ENCODE measurements at places on chromosomes 6 and 20.

DNA sequence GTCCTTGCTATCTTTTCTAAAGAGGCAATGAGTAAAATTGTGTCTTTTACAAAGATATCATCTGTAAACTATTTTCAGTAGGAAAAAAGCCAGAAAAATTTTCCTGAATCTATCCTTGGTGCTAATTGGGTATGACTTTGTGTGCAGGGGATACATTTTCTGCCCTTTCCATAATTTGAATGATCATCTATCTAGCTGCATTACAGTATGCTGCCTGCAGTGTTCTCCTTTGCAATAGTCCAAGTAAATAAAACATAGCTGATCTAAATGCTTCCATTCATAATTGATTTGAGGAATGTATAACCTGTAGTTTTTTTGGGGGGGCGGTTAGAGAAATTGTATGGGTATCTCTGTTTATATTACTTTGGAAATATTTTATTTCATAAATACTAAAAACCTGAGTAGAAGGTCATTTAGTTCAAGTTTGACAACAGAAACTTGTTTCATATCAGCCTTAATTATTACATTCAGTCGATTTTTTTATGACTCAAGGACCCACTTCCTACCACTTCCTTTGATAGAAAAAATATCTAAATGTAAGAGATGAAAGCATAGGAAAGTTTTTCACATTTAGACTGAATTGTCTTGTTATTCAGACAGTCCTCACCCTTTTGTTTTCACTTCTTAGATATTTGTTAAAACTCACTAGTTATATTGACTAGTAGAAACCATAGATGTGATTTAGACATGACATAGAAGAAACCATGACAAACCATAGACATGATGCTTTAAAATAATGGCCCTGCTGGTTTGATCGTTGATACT is 75.3 kb downstream of the AIG1 start:
- no peak for DNase-seq

GRCh38 chr20:23266530-23267398 is 83.8 kb upstream of the NXT1 start:
- no peak for DNase-seq

GRCh38 chr20:32249030-32249738 is 28.3 kb upstream of the KIF3B start:
- peak; percentile 7 for DNase-seq

DNA sequence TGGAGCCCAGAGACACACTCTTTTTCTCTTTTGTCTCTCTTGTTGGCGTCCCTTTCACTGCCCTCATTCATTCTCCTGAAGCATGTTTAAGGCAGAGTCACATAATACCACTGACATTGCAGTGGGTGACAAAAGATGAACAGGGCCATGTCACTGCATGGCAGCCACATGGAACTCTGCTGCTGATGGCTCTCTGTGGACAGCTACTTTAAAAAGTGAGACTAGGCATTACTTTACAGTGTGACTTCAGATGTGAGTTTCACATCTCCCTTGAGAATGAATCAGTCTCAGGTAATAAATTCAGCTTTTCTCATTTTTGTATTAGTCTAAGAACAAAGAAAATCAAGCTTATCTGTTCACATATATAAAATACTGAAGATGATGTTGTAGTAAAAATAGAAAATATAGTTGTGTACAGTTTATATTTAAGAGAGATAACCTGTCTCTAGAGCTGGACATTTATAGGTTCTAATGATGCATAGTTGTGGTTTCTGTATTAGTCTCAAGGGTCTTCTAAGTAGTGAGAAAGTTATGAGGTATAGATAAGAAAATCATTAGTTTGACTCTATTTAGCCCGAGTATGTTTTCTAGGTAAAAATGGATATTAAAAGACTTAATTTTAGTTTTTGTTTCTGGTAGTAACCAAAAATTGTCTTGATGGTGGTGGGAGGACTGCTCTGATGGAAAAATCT is 6.1 kb downstream of the MRS2 start:
- no peak for DNase-seq

DNA sequence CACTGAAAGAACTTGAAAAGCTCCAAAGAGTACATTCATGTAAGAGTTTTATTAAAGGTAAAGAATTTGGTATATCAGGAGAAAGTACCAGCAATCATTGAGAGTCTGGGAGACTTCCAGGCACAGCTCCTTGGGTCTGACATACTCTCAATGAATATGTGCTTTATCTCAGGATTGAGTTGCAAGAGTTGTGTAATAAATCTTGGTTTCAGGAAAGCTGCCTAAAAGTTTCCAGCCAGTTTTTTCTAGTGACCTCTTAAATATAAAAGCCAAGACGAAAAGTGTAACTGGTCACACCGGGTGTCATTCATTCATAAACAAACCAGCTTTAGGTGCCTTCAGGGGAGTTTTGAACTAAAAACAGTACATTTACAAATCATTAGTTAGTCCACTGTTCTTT is 21.6 kb upstream of the GJA1 start:
- DNase-seq = no peak

- no peak for DNase-seq
Observed at GRCh38 chr20:20009784-20010253, 7.3 kb upstream of the NAA20 start.

- DNase-seq = no peak
Observed at GRCh38 chr6:114096561-114097172, 125.7 kb upstream of the HDAC2 start.

GRCh38 chr20:39338469-39339376 is 376.6 kb downstream of the DHX35 start:
- no peak for DNase-seq

- no peak for DNase-seq
Observed at GRCh38 chr6:119620846-119621555, 271.4 kb upstream of the MAN1A1 start.

- no peak for DNase-seq
Observed at GRCh38 chr6:20837189-20837588, 302.9 kb downstream of the CDKAL1 start.

DNA sequence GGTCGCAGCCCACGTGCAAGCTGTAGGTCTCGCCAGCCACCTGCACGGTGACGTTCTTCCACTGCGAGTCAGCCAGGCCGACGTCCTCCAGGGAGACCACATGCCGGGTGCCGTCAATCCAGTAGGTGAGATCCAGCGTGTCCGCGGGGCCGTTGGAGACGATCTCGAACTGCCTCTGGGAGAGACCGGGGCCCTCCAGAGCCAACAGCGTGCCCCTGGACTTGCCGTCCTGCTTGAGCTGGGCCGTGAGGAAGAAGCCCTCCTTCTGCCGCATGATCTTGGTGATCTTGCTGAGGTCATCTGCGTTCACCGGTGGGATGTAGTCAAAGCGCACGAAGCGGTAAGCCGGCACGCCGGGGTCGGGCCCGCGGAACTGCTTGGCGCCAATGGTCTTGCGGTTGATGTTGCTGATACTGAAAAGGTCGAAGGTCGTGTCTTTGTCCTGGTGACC is 5.1 kb downstream of the THBS2 start:
- no peak for DNase-seq

DNA sequence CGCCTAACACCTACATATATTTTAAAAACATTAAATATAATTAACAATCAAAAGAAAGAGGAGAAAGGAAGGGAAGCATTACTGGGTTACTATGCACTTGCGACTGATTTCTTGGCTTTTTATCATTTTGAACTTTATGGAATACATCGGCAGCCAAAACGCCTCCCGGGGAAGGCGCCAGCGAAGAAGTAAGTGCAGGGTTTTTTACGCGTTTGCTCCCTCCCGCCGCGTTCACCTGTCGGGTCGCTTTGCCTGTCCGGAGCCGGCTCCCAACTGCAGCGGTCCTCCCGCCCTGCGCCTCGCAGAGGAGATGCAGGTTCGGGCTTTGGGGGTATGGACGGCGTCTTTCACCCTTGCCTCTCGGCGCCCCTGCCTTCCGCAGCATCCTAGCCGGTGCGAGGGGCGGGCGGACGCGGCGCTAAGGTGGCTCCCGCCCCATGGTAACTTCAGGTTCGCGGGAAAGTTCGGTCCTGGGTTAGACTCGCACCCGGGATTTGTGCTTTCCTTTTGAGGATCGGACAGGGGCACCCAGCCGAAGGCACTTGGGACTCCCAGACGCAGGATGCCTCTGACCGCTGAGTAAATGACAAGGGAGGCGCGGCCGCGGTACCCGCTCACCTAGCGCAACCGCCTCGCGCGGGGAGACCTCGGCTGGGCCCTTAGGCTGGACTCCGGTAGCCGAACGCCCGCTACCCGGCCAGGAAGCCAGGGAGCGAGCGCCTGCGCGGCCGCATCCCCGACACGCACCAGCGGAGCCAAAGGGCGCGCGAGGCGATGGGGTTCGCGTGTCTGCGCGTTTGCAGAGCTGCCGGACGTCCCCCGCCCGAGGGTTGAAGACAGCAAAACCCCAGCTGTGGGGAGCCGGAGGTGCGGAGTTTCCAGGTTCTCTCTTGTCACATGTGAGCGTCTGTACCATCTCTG is 891 bp downstream of the RSPO3 start:
- DNase-seq = no peak

GRCh38 chr6:45430590-45431202 is 53.0 kb upstream of the SUPT3H start:
- DNase-seq = no peak

GRCh38 chr6:16967470-16967817 is 134.4 kb upstream of the STMND1 start:
- no peak for DNase-seq

DNA sequence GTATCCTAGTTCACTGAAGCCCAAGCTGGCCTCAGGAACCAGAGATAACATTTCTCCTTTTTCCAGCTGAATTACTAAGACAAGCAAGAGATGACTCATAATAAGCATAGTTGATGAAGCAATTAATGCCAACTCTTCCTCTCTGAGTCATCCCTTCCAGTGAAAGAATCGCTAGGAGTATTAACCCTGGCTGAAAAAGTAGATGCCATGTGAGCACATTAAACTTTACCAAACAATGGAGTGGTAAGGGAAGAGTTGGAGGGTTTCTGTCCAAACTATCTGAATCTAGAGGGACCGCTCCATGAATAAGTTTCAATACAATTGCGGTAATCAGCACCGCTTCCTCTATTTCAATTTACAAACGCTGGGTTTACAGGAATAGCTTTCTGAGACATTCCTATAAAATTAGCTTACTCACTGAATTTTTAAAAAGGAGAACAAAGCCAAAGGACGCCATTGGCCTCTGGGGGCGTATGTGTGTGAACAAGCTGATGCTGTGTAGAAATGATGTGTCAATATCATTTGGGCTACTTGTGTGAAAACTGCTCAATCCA is 48.3 kb downstream of the ATXN1 start:
- no peak for DNase-seq

- DNase-seq = no peak
Observed at GRCh38 chr6:166778046-166778445, 151.0 kb upstream of the RPS6KA2 start.

DNA sequence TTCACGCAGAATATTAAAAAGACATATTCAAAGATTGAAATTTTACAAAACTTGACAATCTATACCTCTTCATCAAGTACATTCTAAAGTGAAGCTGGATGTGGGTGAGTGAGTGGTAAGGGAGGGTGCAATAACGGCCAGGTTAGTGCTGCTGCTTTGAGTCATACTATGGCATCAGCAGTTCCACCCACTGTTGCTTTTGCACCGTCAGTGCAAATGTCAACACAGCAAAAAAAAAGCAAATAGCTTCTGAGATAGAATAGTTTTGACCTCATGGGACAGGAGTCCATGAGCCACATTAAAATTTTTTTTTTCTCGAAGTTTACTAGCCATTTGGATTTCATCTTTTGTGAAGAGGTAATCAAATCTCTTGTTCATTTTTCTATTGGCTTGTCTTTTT is 31.8 kb downstream of the PSMF1 start:
- DNase-seq = no peak

DNA sequence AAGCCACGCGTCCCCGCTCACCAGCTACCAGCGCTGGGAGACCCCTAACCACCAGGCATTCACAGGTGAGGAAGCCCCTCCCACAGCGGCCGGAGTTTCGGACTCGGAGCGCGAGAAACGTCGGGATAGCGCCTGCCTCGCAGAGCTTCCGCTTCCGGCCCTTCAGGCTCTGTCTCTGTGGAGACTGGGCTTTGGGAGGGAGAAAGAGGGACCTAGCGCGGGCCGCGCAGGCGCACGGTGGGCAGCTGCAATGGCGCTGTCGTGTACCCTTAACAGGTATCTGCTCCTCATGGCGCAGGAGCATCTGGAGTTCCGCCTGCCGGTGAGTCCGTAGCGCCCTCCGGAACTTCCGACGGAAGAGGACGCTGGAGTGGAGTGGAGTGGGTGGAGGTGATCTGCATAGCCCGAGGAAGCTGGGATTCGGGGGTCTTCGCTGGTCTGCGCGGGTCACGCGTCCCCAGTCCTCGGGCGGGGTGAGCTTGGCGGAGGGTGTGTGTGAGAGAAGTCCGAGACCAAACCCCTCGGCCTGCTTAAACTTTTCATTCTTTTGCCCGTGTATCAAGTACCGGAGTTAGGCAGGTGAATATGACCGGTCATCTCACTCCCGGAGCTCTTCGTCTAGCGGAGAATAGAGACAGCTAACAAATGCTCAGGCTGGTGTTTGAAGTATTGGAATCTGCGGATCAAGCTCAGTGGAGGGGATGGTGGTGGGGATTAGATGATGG is at the start of gene TRMT11:
TSS of gene TRMT11 (plus strand) at position 240 of the 725 bp plus-strand sequence. CDS start at position 251, 11 bp downstream.
- DNase-seq = peak; percentile 75

GRCh38 chr6:22145376-22145775 is 151.5 kb downstream of the PRL start:
- no peak for DNase-seq

- DNase-seq = no peak
Observed at GRCh38 chr6:166815629-166816028, 140.7 kb downstream of the RNASET2 start.

DNA sequence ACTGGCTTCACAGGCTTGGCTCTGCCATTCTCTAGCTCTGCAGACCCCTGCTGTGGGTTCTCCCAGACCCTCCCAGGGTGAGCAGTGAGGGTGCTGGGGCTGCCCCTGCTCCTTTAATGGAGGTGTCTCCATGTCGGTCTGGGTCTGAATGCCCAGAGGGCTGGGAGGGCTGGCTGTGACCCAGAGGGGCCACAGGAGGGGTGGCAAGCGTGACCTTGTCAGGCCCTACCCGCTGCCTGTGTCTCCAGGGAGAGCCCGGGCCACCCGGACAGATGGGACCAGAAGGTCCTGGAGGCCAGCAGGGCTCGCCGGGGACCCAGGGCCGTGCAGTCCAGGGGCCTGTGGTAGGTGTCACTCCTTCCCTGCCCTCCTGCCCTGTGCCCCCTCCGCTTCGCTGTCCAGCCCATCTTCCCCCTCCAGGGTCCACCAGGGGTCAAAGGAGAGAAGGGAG is 32.1 kb downstream of the COL20A1 start:
- DNase-seq = no peak

DNA sequence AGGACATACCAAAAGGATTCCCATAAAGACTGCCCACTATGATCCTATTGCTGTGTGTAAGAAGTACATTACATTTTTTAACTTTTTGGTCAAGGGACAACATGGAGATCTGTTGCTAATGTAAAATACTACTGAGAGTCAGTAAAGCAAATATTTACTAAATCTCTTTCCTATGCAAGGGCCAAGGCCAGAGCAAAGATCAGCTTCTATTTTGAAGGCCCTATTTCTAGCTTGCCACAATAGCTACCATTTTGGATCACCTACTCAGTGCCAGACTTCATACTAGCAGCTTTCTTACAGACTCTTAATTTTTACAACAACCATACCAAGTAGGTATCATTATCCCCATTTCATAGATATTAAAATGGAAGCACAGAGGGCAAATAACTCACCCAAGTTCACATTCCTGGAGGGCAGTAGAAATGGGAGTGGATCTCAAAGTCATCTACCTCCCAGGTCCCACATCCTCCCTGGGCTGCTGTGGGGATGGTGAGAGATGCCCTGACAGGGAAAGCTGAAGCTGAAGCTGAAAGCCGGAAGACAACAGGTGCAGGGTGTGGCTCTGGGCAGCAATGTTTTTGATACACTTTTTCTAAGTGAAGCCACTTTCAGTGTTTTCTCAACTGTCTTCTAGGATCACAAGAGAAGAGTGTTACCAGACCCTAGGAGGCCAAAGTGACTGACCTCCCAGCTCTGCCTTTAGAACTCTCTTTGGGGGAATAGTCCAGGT is 321.2 kb downstream of the UBE3D start:
- no peak for DNase-seq

GRCh38 chr6:151870375-151870774 is 62.9 kb downstream of the ESR1 start:
- no peak for DNase-seq
